ENCODE measurements at places on chromosomes 5 and 9.
A peak's percentile ranks its signal among the peaks of the same experiment; 100 is the strongest.

- DNase-seq: no peak
These were observed 68.7 kb downstream of the MARCHF3 start for GRCh38 chr5:126961702-126962101.

DNA sequence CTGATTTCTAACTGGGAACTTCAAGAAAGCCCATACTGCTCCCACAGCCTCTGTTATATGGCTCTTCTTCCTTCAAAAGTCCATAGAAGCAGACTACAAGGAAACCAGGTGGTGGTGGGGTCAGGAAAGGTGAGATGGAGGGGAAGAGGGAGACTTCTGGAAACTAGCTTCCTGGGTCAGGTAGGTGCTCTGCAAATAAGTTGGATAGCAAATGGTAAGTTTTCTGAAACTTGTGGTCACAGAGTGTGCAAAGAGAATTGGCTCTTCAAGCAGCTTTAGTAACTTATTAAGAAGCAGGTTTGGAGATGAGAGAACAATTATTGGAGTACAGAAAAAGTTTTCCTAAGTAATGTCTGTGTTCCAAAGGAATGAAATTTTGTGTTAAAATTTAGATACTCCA lies 316.9 kb downstream of the ADGRV1 start:
- peak; percentile 37 for DNase-seq

DNA sequence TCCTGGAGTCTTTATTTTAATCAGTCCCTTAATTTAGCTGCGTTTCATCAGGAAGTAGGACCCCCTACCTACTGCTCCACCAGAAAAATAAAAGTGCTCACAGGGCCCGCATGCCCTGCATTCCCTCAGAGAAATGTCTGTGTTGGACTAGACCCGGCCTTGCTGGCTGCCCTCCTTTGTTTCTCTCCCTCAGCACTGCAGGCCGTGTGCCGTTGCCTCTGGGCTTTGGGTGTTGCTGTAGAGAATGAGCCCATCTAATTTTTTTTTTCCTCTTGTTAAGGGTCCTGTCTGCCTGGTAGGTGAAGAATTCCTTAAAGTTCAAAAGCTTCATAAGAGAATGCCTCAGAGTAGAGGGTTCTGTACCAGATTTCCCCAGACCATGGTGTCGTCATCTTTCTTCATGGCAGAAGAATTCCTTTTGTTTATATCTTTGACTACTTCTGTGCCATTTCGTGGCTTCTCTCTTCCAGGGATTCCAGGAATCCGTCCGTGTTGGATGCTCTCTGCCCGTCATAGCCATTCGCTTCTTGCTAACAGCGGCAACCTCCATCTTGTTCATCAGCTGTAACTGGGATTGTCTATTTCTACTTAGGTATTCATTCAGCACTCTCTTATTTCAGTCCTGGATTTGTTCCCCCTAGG lies 49.8 kb upstream of the ANGPTL2 start:
- no peak for DNase-seq

- DNase-seq: no peak
These were observed 11.0 kb upstream of the TNFSF8 start for GRCh38 chr9:114941376-114941775.

DNA sequence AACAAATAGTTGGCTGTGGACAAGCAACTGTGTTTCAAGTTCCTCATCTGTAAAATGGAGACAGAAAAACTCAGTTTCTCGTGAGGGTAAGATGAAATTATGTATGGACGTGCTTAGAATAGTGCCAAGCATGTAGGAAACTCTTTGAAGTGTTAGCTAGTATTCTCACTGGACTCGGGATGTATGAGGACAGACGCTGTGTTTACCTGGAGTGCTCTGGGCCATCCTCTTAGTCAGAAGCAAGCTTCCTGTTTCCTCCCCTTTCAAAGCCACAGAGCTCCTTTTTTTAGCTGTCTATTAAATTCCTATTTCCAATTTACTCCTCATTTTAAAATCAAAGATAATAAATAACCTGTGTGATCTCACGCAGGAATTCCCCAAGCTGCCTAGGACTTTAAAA lies 23.8 kb upstream of the IQGAP2 start:
- no peak for DNase-seq

- DNase-seq: no peak
These were observed 815.8 kb downstream of the EFNA5 start for GRCh38 chr5:106854922-106855321.

DNA sequence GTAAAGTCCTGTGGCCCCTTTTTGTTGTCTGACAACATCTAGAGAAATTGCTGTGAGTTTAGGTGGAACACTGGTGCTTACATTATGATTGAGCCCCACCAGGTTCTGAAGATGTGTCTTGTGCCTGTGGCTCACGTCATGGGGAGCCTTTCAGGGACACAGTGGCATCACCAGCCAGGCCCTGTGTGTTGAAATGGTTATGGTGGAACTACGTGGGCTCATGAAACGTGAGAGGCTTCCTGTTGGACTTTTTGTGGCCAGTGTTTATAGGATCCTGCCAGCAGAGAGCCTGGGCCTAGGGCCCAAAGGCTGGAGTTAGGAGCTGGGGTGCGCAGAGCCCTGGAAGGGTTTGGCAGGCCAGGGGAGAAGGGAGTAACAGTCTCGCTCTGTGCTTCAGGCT lies 46.8 kb downstream of the TENT4A start:
- no peak for DNase-seq

DNA sequence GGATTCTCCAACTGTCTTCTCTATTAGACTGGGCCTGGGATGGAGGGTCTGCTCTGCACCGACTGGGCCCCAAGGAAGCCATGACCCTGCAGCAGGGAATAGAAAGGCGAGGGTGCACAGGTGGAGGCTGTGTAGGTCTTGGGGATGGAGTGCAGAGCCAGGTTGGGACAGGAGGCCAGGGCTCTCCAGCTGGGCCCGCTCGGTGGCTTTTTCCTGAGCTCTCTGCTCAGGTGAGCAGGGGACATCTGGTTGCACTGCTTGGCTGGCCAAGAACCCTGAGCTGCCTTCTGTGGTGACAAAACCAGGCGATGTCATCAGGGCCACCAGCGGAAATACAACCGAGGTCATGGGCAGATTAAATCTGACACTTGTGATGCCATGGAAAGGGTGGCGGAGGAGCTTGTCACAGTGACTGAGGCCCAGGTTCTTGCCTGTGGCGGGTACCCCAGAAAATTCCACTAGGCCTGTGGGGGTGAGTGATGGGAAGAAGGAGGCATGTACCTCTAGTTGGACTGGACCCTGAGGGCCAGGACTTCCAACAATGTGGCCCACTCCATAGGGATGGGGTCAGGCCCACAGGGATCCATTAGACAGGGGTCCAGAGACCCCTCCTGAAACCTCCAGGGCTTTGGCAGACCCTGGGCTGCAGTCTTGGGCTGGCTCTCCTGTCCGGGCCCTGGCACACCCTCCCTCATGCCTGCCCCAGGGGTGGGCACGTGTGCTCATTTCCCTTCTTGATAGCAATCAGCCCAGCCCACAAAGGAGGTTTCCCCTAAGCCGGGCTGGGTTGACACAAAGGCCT lies 4.4 kb upstream of the IL3 start:
- DNase-seq: no peak

DNA sequence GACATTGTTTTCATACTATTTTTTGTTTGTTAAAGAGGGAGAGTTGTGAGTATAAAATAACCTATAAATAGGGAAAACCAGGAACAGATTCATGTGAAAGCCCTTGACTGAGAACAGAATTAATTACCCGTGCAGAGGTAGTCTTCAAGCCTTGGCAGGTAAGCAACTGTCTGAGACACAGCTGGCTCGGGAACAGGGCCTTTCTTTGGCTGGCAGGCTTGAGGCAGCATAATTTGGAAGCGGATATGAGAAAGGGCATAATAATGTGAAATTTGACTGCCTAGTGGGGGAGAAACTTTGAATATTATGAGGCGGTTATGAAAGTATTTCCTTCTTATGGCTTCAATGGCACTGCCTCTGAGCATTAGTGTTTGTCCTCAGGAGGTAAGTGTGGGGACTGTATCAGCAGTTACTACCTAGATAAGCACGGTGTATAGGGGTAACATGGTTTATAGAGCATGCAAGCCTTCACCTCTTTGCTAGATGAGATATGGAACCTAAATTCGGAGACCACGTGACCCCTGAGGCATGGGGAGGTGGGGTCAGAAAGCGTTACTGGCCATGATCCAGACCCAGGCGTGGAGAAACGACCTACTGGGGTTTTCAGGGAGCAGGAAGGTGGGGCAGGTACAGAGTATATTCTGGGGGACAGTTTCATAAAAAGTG lies 210.2 kb upstream of the GAS1 start:
- DNase-seq: no peak

GRCh38 chr9:76856016-76856415 lies 49.9 kb downstream of the PRUNE2 start:
- DNase-seq: no peak

DNA sequence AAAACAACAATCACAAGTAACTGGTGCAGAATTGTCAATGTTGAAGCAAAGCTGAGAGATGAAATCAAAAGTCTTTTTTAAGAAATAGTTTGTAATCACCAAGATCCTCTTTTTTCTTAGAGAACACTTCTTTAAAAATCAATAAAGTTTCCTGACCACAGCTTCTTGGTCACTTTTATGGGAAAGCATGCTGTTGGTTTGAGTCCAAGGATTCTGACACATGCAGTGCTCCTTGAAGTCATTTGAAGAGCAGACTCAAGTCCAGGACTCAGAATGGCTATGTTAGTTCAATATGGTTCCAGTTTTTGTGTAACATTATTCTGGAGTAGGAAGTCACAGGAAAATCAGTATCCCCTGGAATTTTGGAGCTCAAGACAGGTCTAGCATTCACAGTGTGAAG lies 480.6 kb downstream of the NR2F1-AS1 start:
- DNase-seq: no peak

DNA sequence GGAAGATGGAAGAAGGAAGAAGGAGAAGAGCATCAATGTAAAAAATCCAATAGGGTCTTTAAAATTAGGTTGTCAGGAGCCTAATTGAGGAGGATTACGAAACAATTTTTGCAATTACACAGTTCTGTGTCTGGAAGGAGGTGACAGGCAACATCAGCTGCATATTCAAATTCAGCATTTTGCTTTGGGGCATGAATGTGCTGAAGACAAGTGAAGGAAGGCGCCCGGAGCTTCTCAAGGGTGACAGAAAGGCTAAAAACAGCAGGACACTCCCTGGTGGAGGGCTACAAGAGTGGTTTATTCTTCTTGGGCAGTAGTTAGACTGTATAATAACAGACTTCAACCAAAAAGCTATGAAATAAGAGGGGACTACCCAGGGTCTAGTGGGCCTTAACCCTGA lies 188.3 kb downstream of the BRINP1 start:
- no peak for DNase-seq

GRCh38 chr9:826500-827280 lies 14.8 kb upstream of the DMRT1 start:
- DNase-seq: no peak

- peak; percentile 11 for DNase-seq
These were observed 186.4 kb downstream of the NMUR2 start for GRCh38 chr5:152218694-152219093.

DNA sequence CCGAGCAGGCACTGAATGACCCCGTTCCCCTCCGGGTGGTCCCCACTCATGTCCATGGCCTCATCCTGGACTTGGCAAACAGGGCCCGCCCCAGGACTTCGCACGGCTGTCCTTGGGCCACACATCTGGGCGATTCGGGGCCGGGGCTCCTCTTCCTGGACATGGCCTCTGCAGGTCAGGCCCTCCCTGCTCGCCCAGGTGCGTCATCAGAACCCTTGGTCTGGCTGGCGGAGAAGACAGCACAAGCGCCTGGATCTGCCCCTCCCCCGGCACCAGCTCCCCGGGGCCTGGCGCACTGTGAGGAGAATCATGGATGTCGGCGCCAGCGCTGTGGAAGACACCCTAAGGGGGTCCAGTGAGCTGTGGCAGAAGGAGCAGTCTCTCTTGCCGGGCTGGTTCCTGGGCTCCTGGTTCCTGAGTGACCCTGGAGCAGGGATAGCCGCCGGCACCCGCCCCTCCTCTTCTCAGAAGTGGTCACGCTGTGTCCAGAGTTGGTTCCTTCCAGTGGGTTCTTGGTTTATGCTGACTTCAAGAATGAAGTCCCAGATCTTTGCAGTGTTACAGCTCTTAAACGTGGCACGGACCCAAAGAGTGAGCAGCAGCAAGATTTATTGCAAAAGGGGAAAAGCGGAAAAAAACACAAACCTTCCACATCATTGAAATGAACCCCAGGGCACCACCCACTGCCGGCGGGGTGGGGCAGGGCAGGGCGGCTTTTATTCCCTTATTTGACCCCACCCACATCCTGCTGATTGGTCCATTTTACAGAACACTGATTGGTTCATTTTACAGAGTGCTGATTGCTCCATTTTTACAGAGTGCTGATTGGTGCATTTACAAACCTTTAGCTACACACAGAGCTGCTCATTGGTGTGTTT lies 25.9 kb upstream of the SLC12A7 start:
- no peak for DNase-seq

DNA sequence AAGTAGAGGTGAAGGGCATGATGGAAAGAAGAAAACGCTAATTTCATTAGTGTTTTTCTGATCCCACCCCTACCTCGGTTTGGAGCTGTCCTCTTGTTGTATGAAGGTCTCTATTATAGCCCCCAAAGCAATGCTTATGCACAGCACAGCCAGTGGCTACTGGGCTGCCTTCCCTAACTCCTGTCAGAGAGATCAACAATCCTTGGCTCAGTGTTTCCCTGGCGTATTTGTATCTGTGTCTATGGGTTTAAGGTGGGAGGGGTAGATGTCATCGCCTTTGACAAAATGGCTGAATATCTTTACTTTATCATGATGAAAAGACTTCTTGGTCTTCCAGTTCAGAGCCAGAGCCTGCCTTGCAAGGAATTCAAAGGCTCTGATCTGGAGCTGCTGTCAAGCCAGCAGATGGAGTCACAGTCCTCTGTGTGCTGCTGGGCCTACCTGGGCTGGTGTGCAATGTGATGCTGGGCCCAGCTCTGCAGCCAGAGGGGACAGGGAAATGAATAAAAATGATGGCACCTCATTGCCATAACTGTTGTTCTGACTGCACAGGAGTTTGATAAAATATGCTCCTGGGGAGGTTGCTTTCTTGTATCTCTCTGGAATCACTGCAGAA lies 20.1 kb upstream of the HSPA9 start:
- no peak for DNase-seq

GRCh38 chr9:94936419-94936818 lies 209.9 kb downstream of the AOPEP start:
- peak; percentile 97 for DNase-seq

GRCh38 chr5:115895821-115896220 lies 54.1 kb downstream of the AP3S1 start:
- no peak for DNase-seq

GRCh38 chr5:10194083-10194482 lies 55.6 kb downstream of the ATPSCKMT start:
- DNase-seq: no peak

GRCh38 chr9:108765265-108765664 lies 90.5 kb downstream of the ACTL7B start:
- no peak for DNase-seq

Measured in lung (tissue), 17 donors.